IPS DF 19.7 (cell line): ENCODE measurements at places on chromosomes 13 and 19.
A peak's percentile ranks its signal among the peaks of the same experiment; 100 is the strongest.

GRCh38 chr19:10001899-10002298 is 8.4 kb downstream of the COL5A3 start:
- no peak for DNase-seq

- no peak for DNase-seq
Observed at GRCh38 chr13:41649659-41650058, 192.3 kb downstream of the RGCC start.

- peak; percentile 76 for DNase-seq
Observed at GRCh38 chr19:40797963-40798682, 868 bp upstream of the EGLN2 start.

- DNase-seq, result no peak
Observed at GRCh38 chr13:91312324-91312723, 35.2 kb upstream of the MIR17HG start.

GRCh38 chr13:67353941-67354340 is 123.8 kb upstream of the PCDH9 start:
- no peak for DNase-seq

DNA sequence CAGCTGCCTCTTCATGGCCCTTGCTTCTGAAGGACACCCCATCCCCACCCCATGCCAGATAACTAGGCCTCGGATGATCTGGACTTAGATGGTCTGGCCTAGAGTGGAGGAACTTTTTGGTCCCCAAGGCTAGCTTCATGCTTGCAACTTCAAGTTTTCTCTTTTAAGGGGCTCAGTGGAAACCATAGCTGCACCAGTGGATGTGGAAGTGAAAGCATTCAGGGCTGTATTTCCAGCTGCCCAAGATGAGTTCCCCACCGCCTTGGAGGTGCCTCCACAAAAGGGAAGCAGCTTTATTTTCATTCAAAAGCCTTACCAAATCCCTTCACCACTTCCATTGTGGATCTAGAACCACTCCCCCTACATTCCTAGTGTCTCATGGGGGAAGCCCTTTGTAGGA is 17.6 kb upstream of the GSX1 start:
- no peak for DNase-seq
